ENCODE measurements at places on chromosomes 7 and 10.

DNA sequence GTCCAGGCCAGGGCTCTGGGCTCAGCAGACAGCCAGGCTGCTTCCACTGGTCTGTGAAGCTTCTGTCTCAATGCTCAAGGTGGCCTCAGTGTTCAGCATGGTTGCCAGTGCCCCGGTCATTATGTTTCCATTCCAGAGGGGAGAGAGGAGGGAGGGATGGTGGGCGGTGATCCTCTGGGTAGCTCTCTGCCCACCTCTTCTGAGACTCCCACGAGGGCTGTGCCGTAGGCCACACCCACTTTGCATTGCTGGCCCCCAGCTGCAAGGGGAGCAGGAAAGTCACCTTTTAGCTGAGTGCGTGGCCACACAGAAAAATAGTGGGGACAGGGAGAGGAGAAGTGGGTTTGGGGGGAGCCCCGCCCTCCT, 42.5 kb downstream of the FOXK1 start:
- DNase-seq: no peak

GRCh38 chr7:54995610-54996363, 23.0 kb upstream of the EGFR start:
- DNase-seq: no peak

- DNase-seq: no peak
These were observed 98.4 kb upstream of the HABP2 start for GRCh38 chr10:113454341-113455061.

DNA sequence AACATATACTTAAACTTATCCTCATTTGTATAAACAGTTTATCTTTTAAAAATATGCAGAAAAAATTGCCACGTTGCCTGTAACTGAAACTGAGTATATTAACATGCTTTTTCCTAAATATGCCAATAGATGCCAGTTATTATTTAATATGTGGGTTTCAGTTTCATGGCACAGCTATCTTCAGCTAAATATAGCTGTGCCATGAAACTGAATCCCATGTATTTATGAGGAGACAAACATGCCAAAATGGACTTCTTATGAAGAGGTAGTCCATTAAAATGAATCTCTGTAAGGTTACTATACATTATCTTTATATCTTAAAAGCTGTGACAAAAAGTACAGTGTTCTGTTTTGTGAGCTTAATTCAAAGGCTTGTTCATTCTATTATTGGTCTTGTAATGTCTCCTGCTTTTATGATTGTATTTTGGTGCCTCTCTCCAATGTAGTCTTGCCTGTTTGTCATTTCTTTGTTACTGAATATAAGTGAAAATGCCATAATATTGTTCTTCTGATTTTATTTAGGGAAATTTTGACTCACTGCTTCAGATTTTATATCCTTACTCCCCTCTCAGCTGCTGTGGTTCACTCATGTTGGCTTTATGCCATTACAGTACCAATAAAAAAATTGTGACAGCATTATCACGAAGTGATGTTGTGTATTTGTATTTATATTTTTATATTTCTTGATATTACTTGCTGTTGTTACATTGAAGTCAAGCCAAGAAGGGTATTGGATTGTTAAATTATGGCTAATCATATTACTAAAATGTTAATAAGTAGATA, 34.3 kb upstream of the CACNA2D1 start:
- DNase-seq: no peak

DNA sequence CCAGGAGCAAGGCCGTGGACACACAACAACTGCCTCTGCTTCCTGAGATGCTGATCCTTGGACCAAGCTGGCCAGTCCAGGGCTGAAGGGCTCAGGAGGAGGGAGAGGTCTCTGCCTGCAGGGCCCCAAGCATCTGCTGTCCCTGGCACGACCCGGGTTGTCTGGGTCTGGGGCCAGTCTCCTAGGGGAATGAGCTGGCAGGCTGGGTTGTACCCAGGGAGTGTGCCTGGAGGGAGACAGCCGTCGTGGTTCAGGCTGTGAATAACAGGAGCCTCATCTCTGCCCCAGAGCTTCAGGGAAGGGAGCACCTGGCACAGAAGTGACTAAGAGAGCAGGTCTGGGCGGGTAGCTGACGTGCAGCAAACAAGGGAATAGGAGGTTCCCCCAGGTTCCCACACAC, 17.9 kb upstream of the SERPINE1 start:
- DNase-seq: no peak

DNA sequence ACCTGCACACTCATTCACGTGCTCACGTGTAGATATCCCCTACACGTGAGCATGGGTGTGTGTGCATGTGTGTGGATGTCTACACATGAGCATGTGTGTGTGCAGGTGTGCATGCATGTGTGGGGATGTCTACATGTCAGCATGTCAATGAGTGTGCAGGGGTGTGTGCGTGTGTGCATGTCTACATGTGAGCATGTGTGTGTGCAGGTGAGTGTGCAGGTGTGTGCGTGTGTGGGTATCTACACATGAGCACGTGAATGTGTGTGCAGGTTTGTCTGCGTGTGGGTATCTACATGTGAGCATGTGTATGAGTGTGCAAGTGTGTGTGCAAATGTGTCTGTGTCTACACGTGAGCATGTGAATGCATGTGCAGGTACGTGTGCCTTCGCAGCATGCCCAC, 274.8 kb downstream of the PTPRN2 start:
- DNase-seq: no peak

GRCh38 chr7:55158541-55159382, 139.9 kb downstream of the EGFR start:
- DNase-seq: no peak

DNA sequence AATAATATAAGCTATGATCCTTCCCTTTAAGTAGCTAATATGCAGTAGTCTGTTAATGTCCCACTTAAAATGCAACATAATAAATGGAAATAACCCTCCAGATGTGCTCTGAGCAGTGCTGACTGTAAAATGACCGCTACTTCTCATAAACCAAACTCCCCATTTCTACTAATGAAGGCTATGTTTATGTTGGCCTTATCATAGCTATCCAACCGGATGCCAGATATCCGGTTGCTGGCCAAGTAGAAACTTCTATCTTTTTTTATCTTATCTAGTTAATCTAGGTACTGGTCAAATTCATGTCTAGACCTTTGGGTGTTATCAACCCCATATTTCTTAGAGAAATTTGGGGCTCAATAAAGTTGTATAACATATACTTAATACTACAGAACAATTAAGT, 56.6 kb downstream of the CHRM2 start:
- DNase-seq: no peak

- no peak for DNase-seq
These were observed 338.3 kb downstream of the KCNMA1 start for GRCh38 chr10:77299320-77299719.

- DNase-seq: no peak
These were observed 168.6 kb upstream of the ETV1 start for GRCh38 chr7:14158111-14158510.

DNA sequence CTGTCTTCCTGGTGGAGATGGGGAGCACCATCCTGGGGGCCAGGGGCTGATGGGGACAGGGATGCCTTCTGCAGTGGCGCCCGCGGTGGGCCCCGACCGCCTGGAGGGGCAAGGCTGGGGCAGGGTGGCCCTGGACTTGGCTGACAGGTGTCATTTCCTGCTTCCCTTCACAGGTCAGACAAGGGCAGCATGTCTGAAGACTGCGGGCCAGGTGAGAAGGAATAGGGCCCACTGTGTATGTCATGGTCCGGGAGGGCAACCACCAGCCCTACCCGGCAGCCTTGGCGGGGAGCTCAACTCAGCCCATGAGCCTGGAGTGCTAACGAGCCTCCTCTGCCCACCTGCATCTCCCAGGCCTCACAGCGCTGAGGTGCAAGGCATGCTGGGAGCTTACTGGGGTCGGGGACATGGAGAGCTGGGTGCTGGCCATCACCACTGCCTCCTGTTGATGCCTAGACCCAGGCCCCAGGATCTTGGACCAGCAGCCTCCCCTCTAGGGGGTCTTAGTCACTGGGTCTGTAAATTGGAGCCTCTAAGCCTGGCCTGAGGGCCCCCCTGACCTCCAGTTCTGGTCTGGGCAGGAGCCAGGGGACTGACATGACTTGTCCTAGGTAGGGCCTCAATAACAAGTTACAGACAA, 28.0 kb upstream of the SRRM3 start:
- DNase-seq: no peak

- DNase-seq: no peak
These were observed 807.2 kb upstream of the MBL2 start for GRCh38 chr10:53579773-53580172.
